ENCODE measurements at places on chromosomes 7 and 10. TPM values are rescaled to one million over a fixed set of nuclear protein-coding genes. Genes with fewer than 3 reads are reported as not detected.

- no peak for DNase-seq
These were observed 71.7 kb downstream of the PRKAG2 start for GRCh38 chr7:151805191-151805590.

TCAF2 gene
- not detected for total RNA-seq

DNA sequence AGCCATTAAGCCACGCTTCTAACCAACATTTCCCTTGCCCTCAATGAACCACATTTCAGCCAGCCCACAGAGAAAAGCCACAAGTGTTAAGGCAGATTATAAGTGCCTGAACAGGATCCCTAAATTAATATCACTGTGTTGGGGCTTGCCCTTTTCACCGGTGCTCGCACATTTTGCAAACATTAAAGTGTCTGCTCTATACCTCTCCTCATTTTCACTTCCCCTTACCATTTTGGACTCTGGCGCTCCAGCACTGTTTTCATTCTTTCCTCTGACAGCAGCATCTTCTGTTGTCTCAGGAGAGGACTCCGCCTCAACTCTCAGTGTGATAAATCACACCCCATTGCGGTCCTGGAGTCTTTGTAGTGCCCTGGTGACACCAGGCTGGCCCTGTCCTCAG, 274.2 kb downstream of the BAMBI start:
- no peak for DNase-seq

NUTM2E gene
- not detected for total RNA-seq

- DNase-seq, result peak; percentile 42
These were observed 9.0 kb downstream of the IQCE start for GRCh38 chr7:2567679-2568278.

CTNNA3 gene
- total RNA-seq, result not detected

COL13A1 gene
- not detected for total RNA-seq

DNA sequence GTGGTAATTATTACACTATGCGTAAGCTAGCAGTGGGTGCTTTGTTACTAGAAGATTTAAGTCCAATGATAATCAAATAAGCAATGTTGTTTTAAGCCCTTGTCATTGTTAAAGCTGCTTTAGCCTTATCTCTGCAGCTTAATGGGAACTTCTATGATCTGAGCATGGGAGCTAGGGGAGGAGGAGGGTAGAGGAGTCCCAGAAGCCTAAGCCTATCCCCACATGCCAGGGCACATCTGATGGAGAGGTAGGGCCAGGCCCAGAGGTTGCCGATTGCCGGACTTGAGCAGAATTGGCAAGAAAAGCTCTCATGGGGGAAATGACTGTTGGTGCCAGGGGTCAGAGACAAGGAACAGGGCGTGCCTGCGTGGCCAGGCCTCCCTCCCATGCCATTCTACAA, 13.4 kb downstream of the CUBN start:
- no peak for DNase-seq

DNA sequence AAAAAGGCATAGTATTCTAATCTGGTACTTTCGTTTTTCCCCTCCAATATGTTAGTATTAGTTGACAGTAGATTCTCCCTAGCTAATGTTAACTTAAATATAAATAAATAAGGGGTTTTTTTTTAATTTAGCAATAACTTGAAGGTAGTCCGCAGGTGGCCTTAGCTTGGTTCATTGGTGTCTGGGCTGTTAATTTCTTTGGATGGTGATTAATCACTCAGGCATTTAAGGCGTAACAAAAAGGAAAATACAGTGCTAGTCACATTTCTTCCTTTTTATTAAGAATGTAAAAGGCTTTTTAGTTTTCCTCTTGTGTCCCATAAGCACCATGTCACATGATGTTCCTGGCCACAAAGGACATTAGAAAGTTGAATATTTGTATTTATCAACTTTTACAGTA, 161.0 kb upstream of the POT1 start:
- DNase-seq, result no peak

DNA sequence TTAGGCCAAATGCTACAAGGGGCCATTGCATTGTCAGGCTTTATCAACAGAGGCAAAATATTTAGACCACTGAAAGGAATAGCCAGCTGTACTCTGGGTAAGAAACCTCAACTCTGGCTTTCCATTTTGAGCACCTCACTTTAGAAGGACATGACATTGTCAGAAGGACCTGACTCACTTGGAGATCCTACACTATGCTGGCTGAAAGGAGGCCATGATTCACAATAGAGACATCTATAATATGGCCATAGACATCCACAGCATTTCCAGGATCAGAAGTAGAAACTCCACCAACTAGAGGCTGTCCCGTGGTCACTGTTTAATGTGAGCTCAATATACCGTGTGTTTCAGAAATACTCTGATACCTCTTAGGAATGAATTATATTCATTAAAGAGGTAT, 140.9 kb downstream of the BTAF1 start:
- DNase-seq, result no peak

GRCh38 chr10:51217505-51217904, 143.2 kb downstream of the PRKG1 start:
- no peak for DNase-seq

CTAGE4 gene
- total RNA-seq, result not detected

- DNase-seq, result no peak
These were observed 384.5 kb downstream of the HGF start for GRCh38 chr7:81385370-81385769.

UNC5B gene
- total RNA-seq, result not detected

GDF2 gene
- not detected for total RNA-seq

SCART1 gene
- total RNA-seq, result 0.46 TPM

TUBAL3 gene
- 0.07 TPM for total RNA-seq

DNA sequence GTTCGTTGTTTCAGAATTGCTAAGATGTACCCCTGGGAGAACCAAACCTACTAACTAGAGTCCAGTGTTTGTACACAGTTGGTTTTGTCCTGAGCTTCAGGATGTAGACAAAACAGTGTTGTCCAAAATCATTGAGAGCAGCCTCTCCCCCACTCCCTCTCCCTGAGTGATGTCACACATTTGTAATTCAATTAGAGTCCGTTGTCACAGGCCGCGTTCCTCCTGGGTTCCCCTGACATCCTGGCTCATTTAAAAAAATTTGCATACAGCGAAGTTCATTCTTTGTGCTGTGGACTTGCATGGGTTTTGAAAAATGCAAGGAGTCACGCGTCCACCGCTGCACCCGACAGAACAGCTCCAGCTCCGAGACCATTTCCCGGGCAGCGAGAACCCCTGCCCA, 10.3 kb downstream of the GRIFIN start:
- DNase-seq, result no peak

DNA sequence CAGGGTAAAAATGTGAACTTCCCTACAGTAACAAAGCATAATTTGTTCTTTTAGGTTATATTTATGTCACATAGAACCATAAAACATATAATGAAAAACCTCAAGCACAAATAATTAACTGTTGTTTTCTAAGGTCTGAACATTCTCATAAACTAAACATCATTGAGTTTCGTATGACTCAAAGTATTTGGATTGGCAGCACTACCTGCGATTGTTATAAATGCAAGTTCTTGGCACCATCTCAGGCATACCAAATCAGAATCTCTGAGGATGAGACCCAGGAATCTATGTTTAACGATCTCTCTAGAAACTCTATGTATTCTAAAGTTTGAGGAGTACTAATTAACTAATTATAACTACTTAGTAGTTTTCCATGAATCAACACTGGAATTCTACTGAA, 22.5 kb downstream of the ORC5 start:
- DNase-seq, result no peak

DNA sequence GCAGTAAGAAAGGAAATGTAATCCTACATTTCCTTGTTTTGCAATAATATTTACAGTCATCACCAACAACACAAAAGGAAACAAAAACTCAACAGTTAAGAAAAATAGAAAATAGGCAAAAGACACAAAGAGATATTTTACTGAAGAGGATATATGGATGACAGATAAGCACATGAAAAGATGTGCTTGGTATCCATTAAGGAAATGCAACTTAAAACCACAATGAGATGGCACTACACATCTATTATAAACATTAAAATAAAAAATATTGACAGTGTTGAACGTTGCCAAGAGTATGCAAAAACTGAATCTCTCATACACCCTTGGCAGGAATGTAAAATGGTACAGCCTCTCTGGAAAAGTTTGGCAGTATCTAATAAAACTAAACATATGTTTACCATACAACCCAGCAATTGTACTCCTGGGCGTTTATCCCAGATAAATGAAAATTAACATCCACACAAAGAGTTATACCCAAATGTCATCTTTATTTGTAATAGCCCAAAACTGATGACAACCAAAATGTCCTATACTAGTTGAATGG, 5.4 kb downstream of the CEP41 start:
- no peak for DNase-seq

DNA sequence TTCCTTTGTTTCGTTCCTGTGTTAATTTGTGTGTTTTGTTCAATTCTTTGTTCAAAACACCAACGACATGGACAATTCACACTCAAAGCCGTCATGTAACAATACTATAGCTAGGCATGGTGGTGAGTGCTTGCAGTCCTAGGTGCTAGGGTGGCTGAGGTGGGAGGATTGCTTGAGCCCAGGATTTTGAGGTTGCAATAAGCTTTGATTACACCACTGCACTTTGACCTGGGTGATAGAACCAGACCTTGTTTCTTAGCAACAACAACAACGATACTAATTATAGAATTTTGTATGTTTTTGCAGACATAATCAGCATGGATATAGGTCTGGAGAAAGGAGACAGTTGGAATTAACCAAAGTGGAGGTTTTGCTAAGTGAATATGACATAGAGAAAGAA, 936.2 kb downstream of the PCDH15 start:
- no peak for DNase-seq

C7orf57 gene
- total RNA-seq, result not detected

TFR2 gene
- total RNA-seq, result 36.9 TPM

CYP26C1 gene
- 0.02 TPM for total RNA-seq

DNA sequence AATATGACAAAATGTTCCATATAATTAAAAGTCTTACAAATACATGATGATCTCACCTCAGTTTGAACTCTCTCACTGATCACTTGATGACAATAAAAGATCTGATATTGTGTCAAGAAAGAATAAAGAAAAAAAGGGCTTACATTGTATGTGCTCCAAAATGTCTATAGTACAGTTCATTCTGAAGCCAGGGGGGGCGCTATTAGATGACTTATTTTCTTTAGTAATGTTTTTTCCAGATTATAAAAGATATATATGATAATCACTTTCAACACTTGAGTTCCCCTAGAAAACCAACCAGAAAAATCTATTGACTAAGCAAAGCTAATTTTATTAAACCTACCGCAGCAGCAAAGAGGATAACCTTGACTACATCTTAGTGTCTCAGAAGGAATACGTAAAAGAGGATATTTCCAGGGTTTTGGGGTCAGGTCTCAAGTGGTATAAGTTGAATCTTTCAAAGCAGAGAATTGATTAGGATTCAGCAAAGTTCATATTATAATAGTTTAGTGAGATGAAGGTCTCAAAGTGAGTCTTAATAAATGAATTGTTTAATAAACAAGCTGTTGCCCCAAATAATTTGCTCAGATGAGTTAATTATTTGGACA, 55.8 kb downstream of the PTN start:
- no peak for DNase-seq

DNA sequence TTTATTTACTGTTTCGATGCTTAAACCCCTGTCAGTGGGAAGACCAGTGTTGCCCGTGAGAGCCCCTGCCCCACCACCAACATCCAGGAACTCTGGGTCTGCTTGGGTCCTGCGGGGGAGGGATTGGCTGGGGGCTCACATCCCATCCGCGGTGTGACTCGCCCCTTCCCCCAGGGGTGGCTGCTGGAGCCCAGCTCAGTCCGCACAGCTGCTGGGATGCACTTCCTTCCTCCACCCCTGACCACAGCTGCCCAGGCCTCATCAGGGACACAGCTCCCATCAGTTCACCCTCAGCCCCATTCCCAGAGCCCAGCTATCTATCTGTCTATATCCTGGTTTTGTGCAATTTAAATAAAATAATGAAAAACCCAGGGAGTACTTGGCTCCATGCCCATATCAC, 54.5 kb downstream of the JAKMIP3 start:
- no peak for DNase-seq

STX1A gene
- total RNA-seq, result 2.9 TPM

DNA sequence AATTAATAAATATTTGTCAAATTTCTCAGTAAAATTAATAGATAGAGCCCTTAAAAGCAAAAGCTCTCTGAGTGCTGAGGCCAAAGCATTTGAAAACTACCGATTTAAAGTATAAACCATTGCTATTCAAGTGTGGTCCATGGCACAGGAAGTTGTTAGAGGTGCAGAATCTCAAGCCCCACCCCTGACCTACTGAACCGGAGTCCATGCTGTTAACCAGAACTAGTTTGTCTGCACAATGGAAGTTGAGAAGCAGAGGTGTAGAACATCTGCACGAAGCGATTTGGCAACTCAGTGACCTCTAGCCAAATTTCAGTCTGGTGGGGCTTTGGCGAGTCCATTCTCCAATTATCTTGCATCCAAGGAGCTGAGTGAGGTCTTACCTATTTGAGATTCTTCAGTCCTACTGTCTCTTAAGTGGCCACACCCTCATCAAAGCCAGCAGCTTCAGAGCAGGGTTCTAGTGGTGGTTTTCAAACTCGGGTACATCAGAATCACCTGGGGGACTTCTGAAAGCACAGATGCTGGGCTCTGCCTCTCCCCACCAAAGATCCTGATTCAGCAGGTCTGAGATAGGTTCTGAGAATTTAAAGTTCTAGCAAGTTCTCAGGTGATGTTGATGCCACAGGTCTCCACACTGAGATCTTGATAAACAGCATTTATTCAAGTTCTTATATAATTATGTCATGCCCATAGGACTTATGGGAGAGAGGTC, 96.8 kb upstream of the SAMD8 start:
- DNase-seq, result no peak

SPDYE11 gene
- not detected for total RNA-seq

GRCh38 chr7:22083704-22084240, 138.1 kb upstream of the CDCA7L start:
- no peak for DNase-seq

DNA sequence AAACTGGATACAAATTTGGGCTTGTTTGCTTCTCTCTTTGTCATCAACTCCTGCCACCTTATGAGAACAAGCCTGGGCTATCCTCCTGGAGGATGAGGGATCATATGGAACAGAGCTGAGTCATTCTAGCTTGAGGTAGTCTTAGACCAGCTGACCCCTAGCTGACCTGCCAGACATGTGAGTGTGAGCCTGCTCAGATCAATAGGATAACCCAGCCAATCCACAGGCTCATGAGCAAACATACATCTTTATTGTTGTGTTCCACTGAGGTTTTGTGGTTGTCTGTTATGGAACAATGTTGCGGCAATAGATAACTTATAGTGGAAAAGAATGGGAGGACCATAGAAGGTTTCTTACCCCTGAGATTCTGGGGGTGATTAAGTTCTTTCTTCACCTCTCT, 54.5 kb upstream of the FAM180A start:
- no peak for DNase-seq

CYP2E1 gene
- not detected for total RNA-seq

Data from HepG2 (cell line).